ENCODE measurements at places on chromosomes 3 and 15. TPM values are rescaled to one million over a fixed set of nuclear protein-coding genes. Genes with fewer than 3 reads are reported as not detected.

DGKG gene
- polyA plus RNA-seq = 1.2 TPM

IL20RB gene
- polyA plus RNA-seq = 0.97 TPM

GOLGA8G gene
- not detected for polyA plus RNA-seq

DNA sequence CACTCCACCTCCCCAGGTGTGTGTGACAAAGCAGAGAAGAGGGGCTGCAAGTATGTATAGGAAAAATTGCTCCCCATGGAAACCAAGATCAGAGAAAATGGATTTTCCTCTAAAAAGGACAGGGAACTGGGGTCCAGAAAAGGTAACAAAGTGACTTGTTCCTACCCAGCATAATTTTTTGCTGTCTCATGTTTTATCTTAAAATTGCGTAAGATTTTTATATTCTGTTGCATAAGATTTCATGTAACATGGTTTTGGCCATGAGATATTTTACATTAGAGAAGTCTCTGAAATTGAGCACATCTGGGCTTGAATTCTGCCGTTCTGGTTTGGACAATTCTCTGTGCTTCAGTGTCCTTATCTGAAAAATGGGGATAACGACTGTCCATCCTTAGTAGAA lies 335.7 kb upstream of the RORA start:
- no peak for DNase-seq

DNA sequence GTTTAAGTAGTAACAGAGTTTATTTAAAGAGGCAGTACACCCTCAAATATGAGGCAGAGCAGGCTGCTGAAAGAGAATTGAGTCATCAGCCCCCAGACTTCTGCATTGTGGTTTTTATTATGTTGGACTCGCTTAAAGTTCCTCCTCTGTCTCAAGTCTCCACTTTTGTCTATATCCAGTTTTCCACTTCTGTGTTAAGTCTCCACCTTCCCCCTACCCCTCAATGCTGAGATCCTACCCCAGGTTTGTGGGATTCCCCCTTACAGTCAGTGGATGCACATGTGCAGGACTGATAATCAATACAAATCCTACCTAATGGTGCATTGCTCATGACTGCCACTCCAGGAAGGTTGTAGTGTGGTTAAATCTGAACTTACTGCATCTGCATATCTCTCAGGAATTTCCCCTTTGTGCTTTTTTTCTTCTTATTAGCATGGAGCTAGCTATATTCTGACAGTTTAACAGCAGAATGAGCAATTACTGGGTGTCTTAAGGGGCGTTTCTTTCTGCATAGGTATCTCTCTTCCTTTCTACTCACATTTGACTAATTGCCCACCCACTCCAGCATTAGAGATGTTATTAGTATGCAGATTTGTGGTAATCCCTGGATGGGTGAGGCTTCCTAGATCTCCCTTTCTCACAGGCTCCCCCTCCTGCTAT lies 11.9 kb upstream of the CD200R1L start:
- peak; percentile 10 for DNase-seq
